ENCODE measurements at places on chromosomes 12 and 14.

DNA sequence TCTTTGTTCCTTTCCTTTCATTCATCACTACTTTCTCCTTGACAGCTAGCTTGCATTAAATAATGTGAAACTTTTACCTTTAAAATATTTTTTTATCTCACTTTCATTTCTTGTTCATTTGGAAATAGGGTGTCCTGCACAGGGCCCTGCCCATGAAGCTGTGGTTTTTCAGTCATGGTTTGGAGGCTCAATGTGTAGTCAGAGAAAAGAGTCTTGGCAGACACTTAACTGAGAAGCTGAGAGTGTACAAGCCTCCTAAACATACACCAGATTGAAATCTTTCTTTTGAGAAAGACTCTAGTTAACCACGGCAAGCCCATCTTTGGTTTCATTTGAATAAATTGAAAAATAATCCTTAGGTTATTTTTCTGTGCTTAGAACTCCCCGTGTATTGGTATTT, 74.2 kb downstream of the KICS2 start:
- no peak for DNase-seq

DNA sequence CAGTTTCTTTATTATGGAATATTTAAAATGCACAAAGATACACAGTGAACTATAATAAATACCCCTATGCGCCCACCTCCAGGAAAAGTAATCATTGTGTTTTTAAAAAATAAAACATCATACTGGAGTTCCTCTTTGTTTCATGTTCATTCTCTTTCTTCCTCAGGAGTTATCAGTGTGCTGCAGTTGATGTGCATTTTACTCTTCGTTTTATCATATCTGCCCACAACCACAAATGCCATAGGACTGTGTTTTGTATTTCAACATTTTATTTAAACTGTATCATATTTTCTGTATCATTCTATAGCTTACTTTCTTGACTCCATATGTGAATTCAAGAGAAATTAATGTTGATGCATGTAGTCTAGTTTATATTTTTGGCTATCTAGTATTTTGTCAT, 53.9 kb downstream of the TSHR start:
- DNase-seq = no peak

DNA sequence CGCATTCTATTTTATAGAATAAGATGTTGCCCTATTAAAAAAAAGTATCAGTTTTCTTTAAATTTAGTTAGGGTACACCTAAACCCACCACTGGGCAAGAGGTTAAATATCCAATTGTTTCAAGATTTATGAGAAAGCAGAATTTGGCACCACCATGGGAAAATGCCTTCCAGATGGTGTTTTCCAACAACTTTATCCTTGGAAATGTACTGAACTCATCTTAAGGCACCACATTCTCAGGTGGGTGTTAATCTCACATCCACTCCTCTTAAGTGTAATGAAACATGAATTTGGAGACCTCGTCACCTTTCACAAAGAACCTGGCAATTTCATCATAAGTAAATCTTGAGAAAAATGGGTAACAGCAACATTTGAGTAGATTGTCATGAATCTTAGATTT, 13.1 kb downstream of the CBX5 start:
- DNase-seq = no peak

DNA sequence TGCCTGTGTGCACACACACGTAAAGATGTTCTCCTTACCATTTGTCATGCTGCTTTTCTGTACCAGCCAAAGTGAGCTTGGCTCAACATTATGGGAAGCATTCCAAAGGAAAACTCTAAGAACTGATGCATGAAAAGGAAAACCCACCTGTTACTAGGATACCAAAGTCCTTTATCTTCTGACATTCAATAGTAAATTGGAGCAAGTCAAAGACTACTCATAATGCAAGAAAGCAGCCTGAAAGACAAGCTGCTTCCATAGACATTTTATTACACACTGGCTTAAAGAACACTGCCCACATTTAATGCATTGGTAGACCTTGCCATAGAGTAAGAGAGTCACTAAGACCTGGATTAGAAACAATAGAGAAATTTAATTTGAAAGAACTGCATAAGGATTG, 159.0 kb downstream of the LRIG3 start:
- no peak for DNase-seq

- peak; percentile 32 for DNase-seq
These were observed 16.7 kb upstream of the FAIM2 start for GRCh38 chr12:49920241-49920914.

- no peak for DNase-seq
These were observed 121.0 kb downstream of the LRRIQ1 start for GRCh38 chr12:85157035-85157603.

DNA sequence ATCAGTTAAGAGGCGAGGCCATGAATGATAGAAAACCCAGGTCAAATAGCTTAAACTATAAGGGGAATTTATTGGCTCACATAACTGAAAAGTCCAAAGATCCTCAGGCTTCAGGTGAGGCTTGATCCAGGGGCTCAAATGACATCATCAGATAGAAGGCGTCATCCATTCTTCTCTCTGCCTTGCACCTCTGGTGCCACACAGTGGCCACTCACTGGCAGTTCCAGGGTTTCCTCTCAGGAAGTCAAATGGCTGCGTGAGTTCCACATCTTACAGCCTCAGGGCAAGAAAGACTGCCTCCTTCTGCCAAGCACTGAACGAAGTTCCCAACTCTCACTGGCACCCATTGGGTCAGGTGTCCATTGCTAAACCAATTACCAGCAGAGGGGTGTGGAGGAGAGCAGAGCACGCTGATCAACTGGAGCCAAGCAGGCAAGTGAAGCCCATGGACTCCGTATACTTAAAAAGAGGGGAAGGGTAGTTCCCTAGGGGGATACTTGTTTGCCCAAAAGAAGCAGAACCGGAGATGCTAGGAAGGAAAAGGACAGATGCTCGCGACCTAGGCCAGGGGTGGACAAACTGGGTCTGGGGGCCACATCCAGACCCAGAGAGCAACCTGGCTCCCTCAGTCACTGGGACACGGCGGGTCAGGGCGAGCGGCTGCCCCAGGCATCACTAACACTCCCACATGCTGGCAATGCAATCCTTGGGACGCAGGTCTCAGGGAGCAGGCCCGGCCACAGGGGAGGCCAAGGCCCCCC, 69.3 kb downstream of the SERPINA3 start:
- peak; percentile 36 for DNase-seq

- DNase-seq = no peak
These were observed 11.7 kb downstream of the TPCN1 start for GRCh38 chr12:113232840-113233585.

- no peak for DNase-seq
These were observed 273.8 kb upstream of the SFSWAP start for GRCh38 chr12:131436922-131437705.

DNA sequence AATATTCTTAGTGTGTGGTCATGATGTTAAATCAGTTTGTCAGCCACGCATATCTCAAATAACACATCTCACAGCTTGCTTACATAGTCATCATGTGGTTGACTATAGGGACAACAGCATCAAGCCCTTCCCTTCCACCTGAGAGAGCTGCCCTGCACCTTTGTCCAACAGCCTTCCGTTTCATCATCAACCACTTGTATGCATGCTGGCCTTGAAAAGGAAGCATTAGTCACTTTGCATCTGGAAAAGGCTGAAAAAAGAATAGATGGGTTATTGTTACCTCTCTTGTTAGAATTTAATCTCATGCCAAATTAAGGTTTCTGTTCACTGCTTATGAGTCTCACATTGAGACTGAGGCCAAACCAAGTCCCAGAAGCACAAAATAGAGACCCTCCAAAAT, 1586.5 kb upstream of the SEL1L start:
- no peak for DNase-seq

DNA sequence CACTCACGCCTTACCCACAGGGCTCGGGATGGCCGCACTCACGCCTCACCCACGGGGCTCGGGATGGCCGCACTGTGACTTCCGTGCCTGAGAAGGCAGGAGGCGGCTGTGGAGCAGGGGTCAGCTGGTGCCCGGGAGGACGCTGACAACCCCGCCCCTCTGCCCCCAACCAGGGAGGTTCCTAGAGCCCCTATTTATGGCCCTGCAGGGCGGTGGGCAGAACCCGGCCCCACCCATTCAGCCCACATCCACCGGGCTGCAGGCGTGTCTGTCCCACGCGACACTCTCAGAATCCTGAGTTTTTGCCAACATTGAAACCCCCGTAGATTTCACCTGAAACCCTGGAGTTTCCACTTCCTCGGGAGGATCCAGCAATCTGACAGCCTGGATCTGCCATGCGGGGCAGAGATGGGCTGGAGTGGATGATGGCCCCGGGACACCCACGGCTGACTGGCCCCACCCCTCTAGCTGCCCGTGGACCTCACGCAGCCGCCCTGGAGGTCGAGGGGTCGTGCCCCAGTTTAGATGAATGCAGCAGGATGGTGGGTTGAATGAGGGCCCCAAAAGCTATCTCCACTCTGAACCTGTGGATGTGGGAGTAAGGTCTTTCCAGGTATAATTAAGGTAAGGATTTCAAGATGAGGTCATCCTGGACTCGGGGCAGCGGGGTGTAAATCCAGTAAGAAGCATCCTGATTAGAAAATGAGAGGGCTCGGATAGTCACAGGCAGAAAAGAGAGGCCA, 20.4 kb downstream of the GALNT9 start:
- no peak for DNase-seq

DNA sequence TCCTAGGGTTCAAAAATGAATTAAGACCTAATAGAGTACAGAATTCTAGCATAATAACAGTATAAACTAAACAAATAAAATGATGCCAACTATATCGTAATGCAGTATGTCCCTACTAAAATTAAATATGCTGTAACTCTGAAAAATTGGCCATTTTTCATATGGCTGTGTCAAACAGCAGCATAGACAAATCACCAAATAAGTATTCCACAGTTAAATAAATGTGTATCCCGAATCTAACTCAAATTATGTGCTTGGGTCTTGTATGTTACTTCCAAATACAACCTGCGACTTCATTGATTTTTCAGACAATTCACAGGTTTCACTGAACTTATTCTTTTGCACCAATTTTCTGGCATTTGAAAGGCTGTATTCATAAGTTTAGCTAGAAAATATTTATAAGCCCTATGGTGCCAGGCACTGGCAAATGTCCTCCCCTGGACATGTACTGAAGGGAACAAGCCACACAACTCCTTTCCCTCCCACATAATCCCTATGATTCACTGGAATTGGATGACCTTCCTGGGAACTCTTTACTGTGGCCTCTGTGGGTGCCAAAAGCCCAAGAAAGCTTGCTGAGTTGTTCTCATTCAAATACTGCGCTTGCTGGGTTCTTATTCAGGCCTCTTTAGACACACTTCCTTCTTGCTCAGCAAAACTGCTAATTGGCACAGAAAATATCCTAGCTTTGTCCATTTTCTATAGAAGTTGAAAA, 108.8 kb downstream of the KITLG start:
- no peak for DNase-seq

DNA sequence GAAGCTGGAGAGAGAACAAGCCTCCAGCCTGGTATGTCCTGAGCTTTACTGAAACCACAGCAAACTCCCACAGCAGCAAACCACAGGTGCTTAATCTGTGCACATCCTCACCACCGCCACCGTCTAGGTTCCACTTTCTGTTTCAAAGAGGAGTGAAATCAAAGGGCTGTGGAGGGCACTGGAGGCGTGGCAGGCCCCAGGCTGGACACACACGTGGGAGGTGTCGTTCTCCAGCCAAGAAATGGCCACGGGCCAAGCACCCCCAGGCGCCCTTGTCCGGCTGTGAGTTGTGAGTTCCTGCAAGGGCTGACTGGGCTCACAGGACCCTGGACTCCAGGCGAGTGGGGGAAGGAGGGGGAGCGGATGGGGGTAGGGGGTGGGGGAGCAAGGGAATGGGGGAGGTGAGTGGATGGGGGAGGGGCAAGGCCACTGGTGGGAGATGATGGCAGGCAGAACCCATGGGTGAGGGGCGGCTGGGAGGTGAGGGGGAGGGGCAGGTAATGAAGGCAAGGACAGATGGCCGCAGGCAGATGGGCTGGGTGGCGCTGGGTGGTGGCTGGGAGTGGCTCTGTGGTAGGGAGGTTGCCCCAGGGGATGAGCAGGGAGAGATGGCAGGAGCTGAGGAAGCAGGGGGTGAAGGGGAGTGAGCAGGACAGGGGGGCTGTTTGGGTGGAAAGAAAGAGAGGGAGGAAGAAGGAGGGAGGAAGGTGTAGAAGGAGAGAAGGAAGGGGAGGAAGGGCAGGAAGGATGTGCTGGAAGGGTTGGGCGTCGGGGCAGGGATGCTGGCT, 86.7 kb downstream of the NCOR2 start:
- DNase-seq = no peak

DNA sequence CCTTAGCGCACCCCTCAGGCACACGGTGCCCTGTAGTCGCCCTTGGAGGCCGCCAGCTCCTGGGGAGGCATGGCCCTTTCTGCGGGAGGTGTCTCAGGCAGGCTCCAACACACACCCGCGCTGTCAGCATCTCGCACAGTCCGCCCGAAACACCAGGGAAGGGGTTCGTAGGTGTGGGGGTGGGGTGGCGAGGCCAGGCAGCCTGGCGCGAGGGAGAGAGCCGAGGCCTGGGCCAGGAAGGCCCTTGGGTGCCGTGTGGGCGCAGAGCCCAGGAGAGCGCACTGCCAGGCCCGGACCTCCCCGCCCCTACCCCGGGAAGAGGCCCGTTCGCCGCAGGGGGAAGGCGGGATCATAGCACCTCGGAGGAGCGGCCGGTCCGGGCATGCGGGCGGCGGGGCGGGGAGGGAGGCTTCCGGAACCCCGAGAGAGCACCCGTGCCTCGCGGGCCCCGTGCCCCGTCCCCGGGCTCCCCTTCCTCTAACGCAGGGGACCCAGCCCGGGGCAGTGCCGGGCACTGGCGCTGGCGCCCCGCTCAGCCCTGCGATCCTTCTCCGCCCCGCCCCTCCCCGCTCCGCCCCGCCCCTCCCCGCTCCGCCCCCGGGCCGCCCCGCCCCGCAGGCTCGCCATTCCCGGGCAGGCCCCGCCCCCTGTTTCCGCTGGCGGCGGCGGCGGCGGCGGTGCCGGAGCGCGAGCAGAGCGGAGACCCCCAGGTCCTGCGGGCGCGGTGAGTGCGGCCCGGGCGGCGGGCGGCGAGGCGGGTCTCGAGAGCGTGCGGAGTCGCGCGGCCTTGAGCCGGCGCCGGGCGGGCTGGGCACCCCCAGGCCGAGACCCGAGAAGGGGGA, at the start of gene TSPAN9:
Gene TSPAN9 (plus strand): TSS at position 650 of the 842 bp plus-strand sequence. CDS start 123,815 bp downstream, outside the sequence.
- DNase-seq = peak; percentile 83

DNA sequence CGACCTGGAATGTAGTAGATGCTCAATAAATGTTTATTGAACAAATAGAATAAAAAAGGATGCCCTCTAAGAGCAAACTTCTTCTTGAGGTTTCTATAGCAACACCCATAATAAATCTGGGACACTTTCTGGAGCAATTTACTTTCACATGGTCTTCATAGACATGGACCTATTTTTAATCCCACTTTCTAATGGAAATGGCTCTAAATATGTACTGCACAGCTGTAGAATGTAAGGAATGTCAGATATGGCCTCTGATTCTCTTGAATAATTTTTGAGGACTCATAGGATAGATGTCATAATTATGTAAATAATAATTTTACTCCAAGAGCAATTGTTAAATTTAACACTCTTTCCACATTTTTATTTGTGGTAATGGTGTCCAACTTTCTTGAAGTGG, 133.5 kb upstream of the DAAM1 start:
- DNase-seq = no peak

- no peak for DNase-seq
These were observed 97.1 kb downstream of the PRIMA1 start for GRCh38 chr14:93691042-93691780.

GRCh38 chr12:1796515-1797010, 23.8 kb upstream of the LRTM2 start:
- peak; percentile 27 for DNase-seq
